Kidney capillary endothelial cell (primary cell): ENCODE measurements at places on chromosomes 6 and 20.

DNA sequence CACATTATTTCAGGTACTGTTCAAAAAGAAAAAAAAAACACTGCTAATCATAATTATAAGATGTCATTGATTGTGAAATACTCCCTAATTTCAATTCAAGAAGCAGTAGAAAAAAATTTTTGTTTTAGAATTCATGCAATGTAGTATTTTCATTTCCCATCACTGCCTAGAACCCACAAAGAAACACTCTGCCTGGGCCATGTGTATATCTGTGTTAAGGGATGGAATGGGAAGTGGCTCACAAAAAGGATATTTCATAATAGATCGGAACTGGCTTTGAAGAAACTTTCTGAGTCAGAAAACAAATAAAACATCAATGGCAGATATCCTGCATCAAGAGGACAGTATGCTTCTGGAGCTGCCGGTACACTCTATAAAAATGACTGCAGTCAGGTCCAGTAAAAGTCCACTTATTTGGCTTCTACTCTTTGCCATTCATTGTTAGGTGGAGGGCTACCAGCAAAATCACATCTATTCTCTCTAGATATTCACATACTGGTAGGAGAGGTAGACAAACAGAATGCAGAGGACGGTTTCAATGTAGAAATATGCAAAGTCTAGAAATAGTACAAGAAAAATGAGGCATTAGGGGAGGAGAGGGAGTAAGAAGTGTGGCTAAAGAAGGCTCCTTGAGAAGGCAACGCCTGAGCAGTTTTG is 135.0 kb upstream of the TNFAIP3 start:
- DNase-seq: no peak

- no peak for DNase-seq
Measured at GRCh38 chr20:3692706-3693294, 11.0 kb upstream of the ADAM33 start.

DNA sequence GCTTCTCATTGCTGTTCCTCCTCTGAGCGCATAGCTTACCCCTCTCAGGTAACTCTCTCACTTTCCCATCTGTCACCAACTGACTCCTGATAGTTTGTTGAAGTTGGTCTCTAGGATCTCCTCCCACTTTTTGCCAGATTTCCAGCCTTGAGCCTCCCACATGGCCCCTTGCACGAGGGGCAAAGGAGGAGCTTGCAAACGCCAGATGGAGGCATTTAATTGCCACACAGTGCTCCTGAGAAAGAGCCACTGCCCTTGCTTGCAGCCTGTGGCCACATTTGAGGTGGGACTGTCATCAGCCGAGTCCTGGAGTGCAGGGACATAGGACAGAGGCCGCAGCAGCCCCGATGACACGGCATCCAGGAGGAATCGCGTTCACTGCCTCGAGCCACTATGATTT is 348.7 kb downstream of the SMOC2 start:
- no peak for DNase-seq

DNA sequence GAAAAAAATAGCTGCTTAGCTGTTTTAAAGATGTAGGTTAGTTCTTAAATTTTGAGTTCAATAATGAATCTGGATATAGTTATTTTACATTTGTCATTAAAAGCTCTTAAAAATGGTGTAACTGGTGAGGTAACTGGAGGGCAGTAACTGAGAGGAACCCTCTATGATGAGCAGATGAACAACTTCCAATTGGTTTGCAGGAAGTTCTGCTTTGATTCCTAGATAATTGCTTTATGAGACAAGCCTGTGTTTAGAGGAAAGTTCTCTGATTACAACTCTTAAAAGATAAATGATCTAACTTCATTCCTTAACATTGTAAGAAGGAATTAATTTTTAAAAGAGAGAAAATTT is 8.5 kb downstream of the MYLIP start:
- no peak for DNase-seq

DNA sequence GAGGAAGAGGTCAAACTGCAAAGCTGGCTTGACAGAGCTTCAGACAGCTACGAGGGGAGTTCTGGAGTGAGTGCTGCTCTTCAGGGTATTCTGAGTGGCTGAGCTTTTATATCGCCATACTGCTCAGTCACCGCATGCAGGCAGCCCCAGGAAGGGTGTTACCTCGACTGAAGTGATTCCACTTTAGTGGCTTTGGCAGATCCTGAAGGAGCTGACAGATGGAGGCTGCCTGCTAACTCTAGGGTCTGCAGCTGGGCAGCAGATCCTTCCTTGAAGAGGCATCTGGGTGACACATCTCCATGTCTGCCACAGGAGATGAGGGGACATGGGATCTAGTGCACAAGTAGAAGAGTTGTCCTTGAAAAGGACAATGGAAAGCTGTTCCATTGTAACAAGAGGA is 3.7 kb upstream of the DEK start:
- no peak for DNase-seq
